ENCODE measurements at places on chromosomes 6 and 20. TPM values are rescaled to one million over a fixed set of nuclear protein-coding genes. Genes with fewer than 3 reads are reported as not detected.
A peak's percentile ranks its signal among the peaks of the same experiment; 100 is the strongest.

DNA sequence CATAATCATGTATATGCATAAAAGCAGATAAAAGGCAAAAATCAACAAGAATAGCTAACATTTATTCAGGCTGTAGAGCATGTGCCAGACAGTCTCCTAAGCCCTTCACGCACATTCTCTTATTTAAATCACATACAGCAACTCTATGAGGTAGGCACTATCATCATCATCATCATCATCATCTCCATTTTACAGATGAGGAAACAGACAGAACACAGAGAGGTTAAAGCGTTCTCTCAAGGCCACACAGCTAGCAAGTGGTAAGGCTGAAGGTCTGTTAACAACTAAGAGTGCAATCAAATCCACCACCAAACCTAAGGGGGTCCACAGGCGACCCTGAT lies 857 bp upstream of the PLEKHG1 start:
- no peak overlapping the region for H3K4me3 ChIP-seq
- no peaks in the 10 kb centered on the region for H3K4me1 ChIP-seq
- H3K36me3 ChIP-seq = no peaks in the 10 kb centered on the region
- no peaks in the 10 kb centered on the region for H3K27me3 ChIP-seq
- DNase-seq = no peak
- H3K27ac ChIP-seq = peak overlapping the region; percentile 90

- no peaks in the 10 kb centered on the region for H3K27me3 ChIP-seq
- H3K36me3 ChIP-seq = no peaks in the 10 kb centered on the region
Measured at GRCh38 chr6:72669324-72669723, 47.5 kb downstream of the KCNQ5 start.

GRCh38 chr20:46139266-46139889 lies 21.3 kb downstream of the CD40 start:
- no peak for DNase-seq
- no peak overlapping the region for H3K27ac ChIP-seq

GRCh38 chr6:7813704-7814103 lies 87.8 kb downstream of the BMP6 start:
- H3K27ac ChIP-seq = no peak overlapping the region
- H3K27me3 ChIP-seq = no peaks in the 10 kb centered on the region
- no peak overlapping the region for H3K4me3 ChIP-seq
- H3K4me1 ChIP-seq = no peaks in the 10 kb centered on the region

- no peaks in the 10 kb centered on the region for H3K36me3 ChIP-seq
- H3K4me1 ChIP-seq = no peaks in the 10 kb centered on the region
- no peak overlapping the region for H3K4me3 ChIP-seq
- DNase-seq = no peak
- H3K27ac ChIP-seq = no peak overlapping the region
Measured at GRCh38 chr6:116022841-116023445, 37.7 kb downstream of the FRK start.

- H3K36me3 ChIP-seq = no peaks in the 10 kb centered on the region
- DNase-seq = no peak
- no peaks in the 10 kb centered on the region for H3K27me3 ChIP-seq
- H3K4me1 ChIP-seq = no peaks in the 10 kb centered on the region
Measured at GRCh38 chr6:28655164-28655563, 129.5 kb downstream of the GPX5 start.

DNA sequence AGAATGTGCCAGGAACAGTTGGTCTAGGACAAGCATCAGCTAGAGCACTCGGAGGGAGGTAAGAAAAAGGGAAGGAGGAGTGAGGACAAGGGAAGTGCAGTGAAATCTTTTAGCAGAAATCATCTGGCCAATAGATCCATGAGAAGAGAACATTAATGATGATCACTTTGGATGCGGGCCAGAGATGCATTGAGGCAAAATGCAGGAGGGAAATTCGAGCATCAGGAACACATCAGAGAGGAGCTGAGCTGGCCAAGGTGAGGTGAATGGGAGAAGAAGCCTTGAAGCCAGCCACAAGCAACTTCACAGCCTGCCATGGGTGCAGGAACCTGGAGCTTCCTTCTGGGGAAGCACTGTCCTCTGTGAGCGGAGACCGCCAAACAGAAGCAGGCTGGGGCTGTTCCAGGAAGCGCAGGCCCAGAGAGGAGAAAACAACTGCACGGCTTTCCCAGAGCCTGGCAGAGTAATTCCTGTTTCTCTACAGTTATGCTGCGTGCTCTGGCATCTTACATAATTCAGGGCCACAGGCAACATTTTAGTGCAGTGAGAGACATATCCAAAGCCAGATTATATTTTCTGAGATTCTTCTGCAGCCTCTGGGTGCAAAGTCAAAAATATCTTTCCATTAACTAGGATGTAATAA lies 143.8 kb downstream of the F13A1 start:
- H3K36me3 ChIP-seq = no peaks in the 10 kb centered on the region
- H3K27me3 ChIP-seq = no peaks in the 10 kb centered on the region
- H3K4me3 ChIP-seq = no peak overlapping the region
- no peak for DNase-seq

GRCh38 chr6:88749849-88750248 lies 213.6 kb downstream of the RNGTT start:
- no peaks in the 10 kb centered on the region for H3K4me1 ChIP-seq
- no peak overlapping the region for H3K27ac ChIP-seq
- DNase-seq = no peak

GRCh38 chr6:46517202-46517601 lies 26.0 kb upstream of the RCAN2 start:
- no peak overlapping the region for H3K27ac ChIP-seq
- H3K27me3 ChIP-seq = no peaks in the 10 kb centered on the region
- no peaks in the 10 kb centered on the region for H3K4me1 ChIP-seq
- no peaks in the 10 kb centered on the region for H3K36me3 ChIP-seq

DNA sequence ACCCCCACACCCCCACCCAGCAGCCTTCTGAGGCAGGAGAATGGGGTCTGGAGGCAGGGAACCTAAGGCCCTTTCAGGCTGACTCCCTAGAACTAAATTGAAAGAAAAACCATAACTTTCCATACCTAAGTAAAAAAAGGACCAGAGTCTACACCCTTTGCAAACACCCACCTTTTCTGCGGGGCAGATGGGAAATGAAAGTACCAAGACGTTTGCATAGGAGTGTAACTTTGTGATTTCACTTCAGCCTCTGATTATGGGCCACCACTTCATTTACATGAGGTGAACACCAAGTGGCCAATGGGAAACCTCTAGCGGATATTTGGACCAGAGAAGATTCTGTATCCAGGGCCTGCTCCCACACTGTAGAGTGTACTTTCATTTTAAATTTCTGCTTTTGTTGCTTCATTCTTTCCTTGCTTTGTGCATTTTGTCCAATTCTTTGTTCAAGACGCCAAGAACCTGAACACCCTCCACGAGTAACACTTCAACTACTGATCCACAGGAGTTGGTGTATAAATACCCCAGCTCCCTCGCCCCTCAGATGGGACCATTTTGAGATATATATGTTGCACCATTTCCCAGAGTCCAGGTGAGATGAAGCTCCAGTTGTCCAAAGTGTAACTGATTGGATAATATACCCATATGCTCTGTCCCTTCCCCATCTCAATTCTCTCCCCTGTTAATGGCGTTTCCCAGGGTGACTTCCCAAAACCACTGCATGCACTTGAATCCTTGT lies 18.9 kb upstream of the SRSF6 start:
- DNase-seq = no peak
- H3K27ac ChIP-seq = no peak overlapping the region
- no peaks in the 10 kb centered on the region for H3K4me1 ChIP-seq
- no peak overlapping the region for H3K4me3 ChIP-seq
- no peaks in the 10 kb centered on the region for H3K27me3 ChIP-seq
- H3K36me3 ChIP-seq = no peaks in the 10 kb centered on the region

DNA sequence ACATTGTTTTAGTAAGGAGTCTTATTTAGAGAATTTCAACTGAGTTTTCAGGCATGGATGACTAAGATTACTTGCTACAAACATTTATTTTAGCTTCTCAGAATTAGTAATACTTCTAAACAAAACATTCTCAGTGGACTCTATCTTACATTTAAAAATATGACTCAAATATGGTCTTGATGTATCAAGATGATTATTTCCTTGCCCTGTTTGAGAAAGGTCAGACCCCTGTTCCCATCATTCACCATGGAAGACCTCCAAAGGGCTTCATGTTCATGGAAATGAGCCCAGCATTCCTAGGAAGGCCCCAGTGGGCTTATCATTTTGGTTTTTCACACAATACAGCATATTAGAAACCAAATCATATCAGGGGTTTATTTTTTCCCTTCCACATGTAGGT lies 24.6 kb upstream of the TRPC4AP start:
- no peaks in the 10 kb centered on the region for H3K27me3 ChIP-seq
- H3K36me3 ChIP-seq = no peaks in the 10 kb centered on the region
- no peaks in the 10 kb centered on the region for H3K4me1 ChIP-seq
- H3K27ac ChIP-seq = no peak overlapping the region
- no peak overlapping the region for H3K4me3 ChIP-seq

GRCh38 chr6:110597761-110598160 lies 121.3 kb upstream of the SLC22A16 start:
- DNase-seq = no peak
- H3K36me3 ChIP-seq = no peaks in the 10 kb centered on the region
- H3K4me1 ChIP-seq = no peaks in the 10 kb centered on the region
- H3K4me3 ChIP-seq = no peak overlapping the region
- no peaks in the 10 kb centered on the region for H3K27me3 ChIP-seq
- H3K27ac ChIP-seq = no peak overlapping the region

GRCh38 chr20:58471193-58472164 lies 43.7 kb downstream of the APCDD1L start:
- peak overlapping the region; percentile 54 for H3K27ac ChIP-seq
- no peaks in the 10 kb centered on the region for H3K27me3 ChIP-seq
- no peak overlapping the region for H3K4me3 ChIP-seq
- H3K36me3 ChIP-seq = no peaks in the 10 kb centered on the region

- no peak for DNase-seq
- H3K4me3 ChIP-seq = no peak overlapping the region
- H3K4me1 ChIP-seq = no peaks in the 10 kb centered on the region
- H3K36me3 ChIP-seq = no peaks in the 10 kb centered on the region
- peak overlapping the region; percentile 11 for H3K27ac ChIP-seq
Measured at GRCh38 chr6:106547601-106548453, 81.5 kb downstream of the RTN4IP1 start.

DNA sequence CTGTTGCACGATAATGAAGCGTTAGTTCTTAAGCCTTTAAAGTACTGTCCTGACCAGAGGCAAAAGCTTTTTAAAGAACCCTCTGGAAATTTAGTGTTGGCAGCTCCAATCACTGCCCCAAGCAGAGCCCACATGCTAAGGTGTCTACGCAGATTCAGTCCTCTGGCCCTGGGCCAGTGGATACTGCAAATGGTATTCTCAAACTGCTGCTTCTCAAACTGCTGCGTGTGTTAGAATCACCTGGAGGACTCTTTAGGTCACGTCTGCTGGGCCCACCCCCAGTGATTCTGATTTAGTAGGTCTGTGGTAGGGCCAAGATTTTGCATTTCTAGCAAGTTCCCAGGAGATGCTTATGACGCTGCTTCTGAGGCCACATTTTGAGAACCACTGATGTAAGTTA lies 96.0 kb upstream of the CCDC28A start:
- H3K27ac ChIP-seq = no peak overlapping the region
- DNase-seq = no peak
- no peak overlapping the region for H3K4me3 ChIP-seq
- H3K36me3 ChIP-seq = no peaks in the 10 kb centered on the region
- no peaks in the 10 kb centered on the region for H3K27me3 ChIP-seq
- no peaks in the 10 kb centered on the region for H3K4me1 ChIP-seq

DNA sequence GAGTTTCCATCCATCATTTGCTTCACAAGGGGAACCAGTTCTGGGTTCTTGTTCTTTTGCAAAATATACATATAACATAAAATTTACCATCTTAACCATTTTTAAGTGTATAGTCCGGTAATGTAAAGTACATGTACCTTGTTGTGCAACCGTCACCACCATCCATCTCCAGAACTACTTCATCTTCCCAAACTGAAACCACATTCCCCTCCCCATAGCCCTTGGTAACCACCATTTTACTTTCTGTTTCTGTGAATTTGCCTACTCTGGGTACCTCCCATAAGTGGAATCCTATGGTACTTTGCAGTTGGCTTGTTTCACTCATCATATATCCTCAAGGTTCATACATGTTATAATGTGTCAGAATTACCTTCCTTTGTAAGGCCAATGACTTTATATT lies 70.3 kb upstream of the DSP start:
- H3K36me3 ChIP-seq = no peaks in the 10 kb centered on the region
- DNase-seq = no peak
- no peak overlapping the region for H3K27ac ChIP-seq
- no peaks in the 10 kb centered on the region for H3K27me3 ChIP-seq
- H3K4me1 ChIP-seq = no peaks in the 10 kb centered on the region
- H3K4me3 ChIP-seq = no peak overlapping the region

- no peaks in the 10 kb centered on the region for H3K4me1 ChIP-seq
- no peak overlapping the region for H3K27ac ChIP-seq
- no peak for DNase-seq
- no peak overlapping the region for H3K4me3 ChIP-seq
Measured at GRCh38 chr6:46940433-46941226, 18.9 kb upstream of the ADGRF5 start.

- no peak for DNase-seq
- peak overlapping the region; percentile 68 for H3K27ac ChIP-seq
- H3K4me1 ChIP-seq = peaks cover 5% of the 10 kb centered on the region
- no peaks in the 10 kb centered on the region for H3K36me3 ChIP-seq
- H3K4me3 ChIP-seq = peak overlapping the region; percentile 37
Measured at GRCh38 chr20:62824476-62825332, 7.9 kb downstream of the COL9A3 start.

GRCh38 chr20:38859070-38859690 lies 53.7 kb downstream of the PPP1R16B start:
- H3K4me1 ChIP-seq = no peaks in the 10 kb centered on the region
- DNase-seq = no peak
- no peaks in the 10 kb centered on the region for H3K27me3 ChIP-seq

- no peaks in the 10 kb centered on the region for H3K27me3 ChIP-seq
- no peak overlapping the region for H3K4me3 ChIP-seq
- H3K27ac ChIP-seq = peak overlapping the region; percentile 33
- peak; percentile 20 for DNase-seq
- no peaks in the 10 kb centered on the region for H3K36me3 ChIP-seq
Measured at GRCh38 chr20:24236201-24236600, 233.2 kb upstream of the SYNDIG1 start.

DNA sequence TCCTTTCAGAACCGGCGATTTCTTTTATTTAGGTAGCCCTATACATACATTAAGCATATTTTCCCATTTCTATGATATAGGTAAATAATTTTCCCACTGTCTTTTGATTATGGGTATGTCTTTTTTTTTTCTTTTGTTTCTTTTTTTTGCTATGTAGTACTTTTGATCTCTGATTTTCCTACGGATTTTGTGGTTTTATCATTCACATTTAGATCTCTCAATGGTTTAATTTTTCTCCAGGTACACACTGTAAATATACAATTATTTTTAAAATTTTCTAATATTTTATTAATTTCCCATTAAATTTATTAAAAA lies 436 bp upstream of the ZNF337 start:
- H3K27ac ChIP-seq = peak overlapping the region; percentile 87
- H3K27me3 ChIP-seq = no peaks in the 10 kb centered on the region
- no peaks in the 10 kb centered on the region for H3K36me3 ChIP-seq
- no peaks in the 10 kb centered on the region for H3K4me1 ChIP-seq

The DSP gene
- total RNA-seq = 3.8 TPM

The PROCR gene
- 64.7 TPM for total RNA-seq

The RAET1E gene
- not detected for total RNA-seq

The MAS1L gene
- 0.37 TPM for total RNA-seq

The SLC25A27 gene
- total RNA-seq = 30.9 TPM

The HTR1E gene
- not detected for total RNA-seq

The TOX2 gene
- total RNA-seq = 4.8 TPM

The TBC1D32 gene
- total RNA-seq = 2.1 TPM

The EEF1E1 gene
- total RNA-seq = 33.2 TPM

The PROKR2 gene
- not detected for total RNA-seq

The HLA-DRA gene
- total RNA-seq = 356 TPM

The B3GALT4 gene
- total RNA-seq = 15.9 TPM
